Motor neuron (in vitro differentiated cells): ENCODE measurements at places on chromosomes 6 and 20. TPM values are rescaled to one million over a fixed set of nuclear protein-coding genes. Genes with fewer than 3 reads are reported as not detected.

OXT gene
- not detected in 2 replicates for total RNA-seq

PACRG gene
- total RNA-seq, result not detected in 2 replicates

PAK5 gene
- 17.7 and 17.9 TPM in 2 replicates for total RNA-seq

SLC17A1 gene
- not detected in 2 replicates for total RNA-seq

TCP11 gene
- not detected in 2 replicates for total RNA-seq
